Stimulated activated CD8-positive, alpha-beta memory T cell treated with anti-CD3 and anti-CD28 coated beads, Interleukin-2, amount 100 ng/mL, for 1 hour (primary cell): ENCODE measurements at places on chromosomes 16 and 17.

DNA sequence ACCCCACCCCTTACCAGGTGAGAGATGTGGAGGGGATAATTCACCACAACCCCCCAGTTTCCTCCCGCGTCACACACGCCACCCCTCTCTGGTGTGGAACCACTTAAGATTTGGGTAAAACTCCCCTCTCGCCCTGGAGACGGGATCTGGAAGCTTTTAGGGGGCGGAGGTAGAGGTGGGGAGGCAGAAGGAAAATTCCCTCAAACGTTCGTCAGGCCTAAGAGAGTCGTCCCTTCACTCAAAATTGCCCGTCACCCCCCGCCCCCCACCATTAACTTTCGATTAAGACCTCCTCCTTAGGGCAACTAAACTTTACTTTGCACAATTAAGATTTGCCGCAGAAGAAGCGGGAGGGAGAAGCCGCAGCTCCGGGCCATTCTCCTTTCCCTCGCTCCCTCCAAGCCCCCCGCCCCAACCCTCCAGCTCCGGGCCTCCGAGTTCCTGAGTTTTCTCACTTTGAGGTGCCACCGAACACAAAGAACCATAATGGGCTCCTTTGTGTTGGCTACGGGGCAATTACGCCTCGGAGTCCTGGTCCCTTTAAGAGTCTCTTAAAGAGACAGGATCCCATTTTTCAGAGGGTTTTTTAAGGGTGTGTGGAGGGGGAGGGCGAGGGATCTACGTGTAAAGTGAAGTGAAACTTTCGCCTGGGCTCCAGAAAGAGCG, 985 bp upstream of the FZD2 start:
- no peak for DNase-seq

DNA sequence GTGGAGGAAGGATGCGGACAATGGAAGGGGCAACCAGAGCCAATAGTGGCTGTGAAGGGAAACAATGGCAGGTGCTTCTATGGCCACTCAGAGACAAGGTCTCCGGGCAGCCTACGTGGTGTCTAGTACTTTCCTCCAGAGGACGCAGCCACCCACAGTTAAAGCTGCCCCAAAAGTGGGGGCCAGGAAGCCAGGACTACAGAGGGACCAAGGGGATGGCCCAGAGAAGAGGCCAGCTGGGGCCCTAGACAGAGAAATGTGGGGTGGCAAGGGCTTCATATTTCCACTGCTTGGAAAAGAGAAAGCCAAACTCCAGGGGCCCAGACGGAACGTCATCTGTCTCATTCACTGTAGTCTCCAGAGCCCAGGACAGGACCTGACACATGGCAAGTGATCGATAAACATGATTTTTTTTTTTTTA, 837 bp upstream of the PER1 start:
- no peak for DNase-seq

DNA sequence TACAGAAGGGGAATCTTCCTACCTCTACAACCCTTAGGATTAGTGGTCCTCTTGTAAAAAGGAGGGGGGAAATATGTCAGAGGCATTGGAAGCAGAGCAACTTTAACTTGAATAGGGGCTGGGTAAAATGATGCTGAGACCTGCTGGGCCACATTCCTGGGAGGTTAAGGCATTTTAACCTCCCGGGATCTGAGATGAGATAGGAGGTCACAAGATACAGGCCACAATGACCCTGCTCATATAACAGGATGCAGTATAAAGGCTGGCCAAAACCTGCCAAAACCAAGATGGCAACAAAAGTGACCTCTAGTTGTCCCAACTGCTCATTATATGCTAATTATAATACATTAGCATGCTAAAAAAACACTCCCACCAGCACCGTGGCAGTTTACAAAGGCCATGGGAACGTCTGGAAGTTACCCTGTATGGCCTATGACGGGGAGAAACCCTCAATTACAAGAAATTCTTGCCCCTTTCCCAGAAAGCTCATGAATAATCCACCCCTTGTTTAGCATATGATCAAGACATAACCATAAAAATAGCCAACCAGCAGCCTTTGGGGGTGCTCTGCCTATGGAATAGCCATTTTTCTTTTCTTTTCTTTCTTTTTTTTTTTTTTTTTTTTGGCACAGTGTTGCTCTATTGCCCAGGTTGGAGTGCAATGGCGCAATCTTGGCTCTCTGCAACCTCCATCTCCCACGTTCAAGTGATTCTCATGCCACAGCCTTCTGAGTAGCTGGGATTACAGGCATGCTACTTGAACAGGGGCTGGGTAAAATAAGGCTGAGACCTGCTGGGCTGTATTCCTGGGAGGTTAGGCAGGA, 6.2 kb upstream of the C1QTNF1 start:
- DNase-seq = no peak

DNA sequence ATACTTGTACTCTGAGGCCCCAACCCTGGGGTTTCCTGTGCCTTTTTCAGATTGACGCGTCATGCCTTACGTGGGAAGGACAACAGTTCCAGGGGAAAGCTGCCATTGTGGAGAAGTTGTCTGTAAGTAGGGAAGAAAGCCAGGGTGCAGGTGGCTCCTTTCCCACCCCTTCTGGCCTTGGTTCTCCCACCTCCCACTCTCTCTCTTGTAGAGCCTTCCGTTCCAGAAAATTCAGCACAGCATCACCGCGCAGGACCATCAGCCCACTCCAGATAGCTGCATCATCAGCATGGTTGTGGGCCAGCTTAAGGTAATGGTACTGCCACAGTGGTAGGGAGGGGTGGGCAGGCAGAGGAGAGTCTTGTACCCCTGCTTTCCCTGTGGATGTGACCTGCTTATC, 4.6 kb upstream of the EDC4 start:
- DNase-seq = no peak

DNA sequence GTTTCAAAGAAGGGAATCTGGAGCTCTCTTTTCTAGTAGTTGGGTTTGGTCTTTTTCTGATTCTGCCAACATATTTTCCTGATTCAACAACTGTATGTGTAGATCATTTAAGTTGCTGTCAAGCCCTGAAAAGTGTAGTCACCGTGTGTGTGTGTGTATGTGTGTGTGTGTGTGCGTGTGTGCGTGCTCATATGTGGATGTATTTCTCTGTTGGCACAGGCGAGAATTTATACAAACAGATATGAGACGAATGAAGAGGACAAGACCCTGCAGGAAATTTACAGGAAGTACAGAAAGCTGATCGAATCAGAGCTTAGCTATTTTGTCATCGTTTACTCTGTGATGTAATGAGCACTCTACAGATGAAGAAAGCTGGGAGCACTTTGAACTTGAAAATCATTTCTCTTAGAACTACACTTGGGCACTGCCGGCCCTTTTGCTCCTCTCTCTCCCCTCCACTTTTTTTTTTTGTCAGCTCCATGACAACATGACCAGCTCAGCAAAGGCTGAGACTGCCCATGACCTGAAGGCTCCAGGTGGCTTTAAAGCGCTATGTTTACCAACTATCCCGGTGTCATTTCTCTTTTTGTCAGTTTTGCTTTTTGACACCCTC, 11.2 kb downstream of the FBXO39 start:
- DNase-seq = no peak

DNA sequence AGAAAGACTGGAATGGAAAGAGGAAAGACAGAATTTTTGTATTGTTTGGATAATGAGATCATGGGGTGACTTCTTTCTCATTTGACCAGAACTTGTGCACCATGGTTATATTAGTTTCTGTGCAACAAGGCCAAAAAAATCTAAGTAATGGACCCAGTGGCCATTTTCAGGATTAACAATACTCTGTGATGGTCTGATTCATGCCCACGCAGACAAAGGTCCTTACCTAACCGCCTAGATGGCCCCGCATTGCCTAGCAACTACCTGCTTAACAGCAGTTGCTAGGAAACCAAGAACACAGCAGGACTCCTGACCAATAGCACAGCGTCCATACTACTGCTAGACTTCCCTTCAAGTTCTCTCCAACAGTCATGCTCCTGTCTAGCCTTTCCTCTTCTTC, 22.4 kb downstream of the MIS12 start:
- DNase-seq = no peak

- DNase-seq = no peak
Measured at GRCh38 chr16:73864868-73865267, 431.7 kb upstream of the PSMD7 start.

GRCh38 chr17:980406-981291, 1.1 kb upstream of the NXN start:
- DNase-seq = peak; percentile 53

- no peak for DNase-seq
Measured at GRCh38 chr16:55291847-55292246, 32.2 kb upstream of the IRX6 start.

- DNase-seq = peak; percentile 33
Measured at GRCh38 chr16:23182206-23182678, 303 bp upstream of the SCNN1G start.

DNA sequence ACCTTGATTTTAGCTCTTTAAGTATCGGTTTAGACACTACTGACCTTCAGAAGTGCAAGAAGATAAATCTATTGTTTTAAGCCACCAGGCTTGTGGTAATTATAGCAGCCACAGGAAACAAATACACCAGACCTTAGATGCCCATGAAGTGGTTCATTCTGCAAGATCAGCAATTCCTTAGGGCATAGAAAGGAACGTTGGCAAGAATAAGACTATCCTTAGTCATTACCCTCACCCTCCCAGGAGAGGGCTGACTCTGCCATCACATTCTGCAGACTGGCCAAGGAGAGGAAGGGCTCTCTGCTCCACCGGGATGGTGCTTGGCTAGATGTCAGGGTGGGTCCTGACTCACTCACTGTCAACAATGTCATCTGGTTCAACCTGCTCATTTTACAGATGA, 14.1 kb upstream of the NDEL1 start:
- DNase-seq = no peak

DNA sequence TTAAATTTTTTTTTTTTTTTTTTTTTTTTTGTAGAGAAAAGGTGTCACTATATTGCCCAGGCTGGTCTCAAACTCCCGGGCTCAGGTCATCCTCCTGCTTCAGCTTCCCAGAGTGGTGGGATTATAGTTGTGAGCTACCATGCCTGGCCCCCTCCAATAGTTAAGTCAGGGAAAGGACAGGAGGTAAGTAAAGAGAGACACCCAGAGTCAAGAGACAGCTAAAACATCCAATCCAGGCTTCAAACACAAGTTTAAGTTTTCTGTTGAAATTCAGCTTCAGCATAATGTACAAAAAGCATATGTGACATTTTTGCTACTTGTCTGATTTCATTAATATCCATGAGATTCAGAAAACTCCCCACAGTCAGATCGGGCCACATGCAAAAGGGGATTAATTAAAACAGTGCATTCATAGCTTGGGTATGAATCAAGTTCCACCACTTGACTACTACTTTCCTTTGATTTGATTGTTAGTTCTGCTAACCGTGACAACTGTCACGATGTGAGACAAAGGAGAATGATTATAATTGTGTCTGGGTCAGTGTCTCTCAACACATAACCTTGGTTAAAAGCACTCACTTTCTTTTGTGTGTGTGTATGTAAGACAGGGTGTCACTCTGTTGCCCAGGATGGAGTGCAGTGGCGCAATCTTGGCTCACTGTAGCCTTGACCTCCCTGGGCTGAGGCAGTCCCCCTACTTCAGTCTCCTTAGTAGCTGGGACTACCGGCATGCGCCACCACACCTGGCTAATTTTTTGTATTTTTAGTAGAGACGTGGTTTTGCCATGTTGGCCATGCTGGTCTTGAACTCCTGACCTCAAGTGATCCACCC, 184.9 kb downstream of the PARN start:
- DNase-seq = no peak

DNA sequence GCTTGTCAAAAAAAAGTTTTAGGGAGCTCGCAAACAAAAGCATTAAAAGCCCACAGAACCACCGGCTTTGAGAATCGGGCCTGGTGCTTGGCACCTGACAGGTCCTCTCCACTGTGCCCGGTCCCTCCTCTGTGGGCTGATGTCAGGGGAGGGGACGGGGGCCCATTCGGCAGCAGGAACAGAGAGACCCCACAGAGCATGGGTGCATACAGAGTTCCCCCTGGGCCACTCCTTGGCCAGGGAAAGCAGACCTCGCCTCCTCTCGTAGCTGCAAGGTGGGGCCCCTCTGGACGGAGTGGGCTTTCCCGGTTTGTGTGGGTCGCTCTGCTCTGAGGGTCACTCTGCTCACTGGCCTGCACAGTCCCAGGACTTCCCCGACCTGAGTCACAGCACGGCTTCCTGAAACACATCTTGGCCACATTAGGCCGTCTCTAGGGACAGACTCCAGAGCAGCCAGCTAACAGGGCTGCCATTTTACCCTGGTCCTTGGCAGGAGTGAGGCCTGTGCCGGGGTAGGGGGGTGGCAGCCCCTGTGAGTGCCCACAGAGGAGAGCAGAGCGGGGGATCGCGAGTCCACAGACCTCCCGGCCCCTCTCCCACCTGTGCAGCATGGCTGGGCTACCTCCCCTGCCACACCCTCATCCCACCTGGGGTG, 11.1 kb downstream of the CBFA2T3 start:
- DNase-seq = no peak

- DNase-seq = no peak
Measured at GRCh38 chr16:89194340-89195311, 5.7 kb downstream of the SLC22A31 start.

- DNase-seq = no peak
Measured at GRCh38 chr17:51397361-51398127, 137.2 kb downstream of the UTP18 start.

- DNase-seq = no peak
Measured at GRCh38 chr16:74748616-74749026, 26.0 kb downstream of the FA2H start.

DNA sequence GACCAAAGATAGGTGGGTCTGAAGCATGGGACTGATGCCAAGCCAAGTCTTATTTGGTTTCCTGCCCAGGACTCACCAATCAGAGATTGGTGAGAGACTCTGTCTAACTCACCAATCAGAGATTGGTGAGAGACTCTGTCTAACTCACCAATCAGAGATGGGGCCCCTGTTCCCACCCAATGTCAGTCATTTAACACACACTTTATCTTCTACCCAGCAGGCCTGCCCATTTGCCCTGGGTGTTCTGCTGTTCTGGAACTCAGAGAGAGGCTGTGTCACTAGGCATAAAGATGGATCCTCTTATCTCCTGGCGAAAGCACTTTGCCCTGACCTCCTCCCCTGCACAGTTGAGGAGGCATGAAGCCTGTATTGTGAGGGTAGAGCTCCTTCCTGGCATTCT, 5.4 kb upstream of the RHOT1 start:
- no peak for DNase-seq

- no peak for DNase-seq
Measured at GRCh38 chr17:6334386-6334785, 100.5 kb downstream of the AIPL1 start.

- DNase-seq = no peak
Measured at GRCh38 chr16:68740628-68741346, 3.7 kb downstream of the CDH1 start.

DNA sequence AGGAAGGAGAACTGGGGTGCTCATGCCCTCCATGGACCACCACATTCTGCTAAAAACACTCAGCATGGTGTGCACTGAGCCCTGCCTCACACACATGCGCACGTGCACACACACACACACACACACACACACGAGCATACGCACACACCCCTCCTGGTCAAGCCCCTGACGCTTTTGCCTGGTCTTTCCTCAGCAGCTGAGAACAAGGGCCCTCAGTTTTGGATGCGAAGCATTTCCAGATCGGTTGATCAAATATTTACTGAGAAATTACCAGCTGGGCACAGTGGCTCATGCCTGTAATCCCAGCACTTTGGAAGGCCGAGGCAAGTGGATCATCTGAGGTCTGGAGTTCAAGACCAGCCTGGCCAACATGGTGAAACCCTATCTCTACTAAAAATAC, 20.1 kb upstream of the RAI1 start:
- DNase-seq = no peak

GRCh38 chr16:980595-980854, 1.0 kb upstream of the SOX8 start:
- no peak for DNase-seq
